ENCODE measurements at places on chromosomes 5 and 9.

DNA sequence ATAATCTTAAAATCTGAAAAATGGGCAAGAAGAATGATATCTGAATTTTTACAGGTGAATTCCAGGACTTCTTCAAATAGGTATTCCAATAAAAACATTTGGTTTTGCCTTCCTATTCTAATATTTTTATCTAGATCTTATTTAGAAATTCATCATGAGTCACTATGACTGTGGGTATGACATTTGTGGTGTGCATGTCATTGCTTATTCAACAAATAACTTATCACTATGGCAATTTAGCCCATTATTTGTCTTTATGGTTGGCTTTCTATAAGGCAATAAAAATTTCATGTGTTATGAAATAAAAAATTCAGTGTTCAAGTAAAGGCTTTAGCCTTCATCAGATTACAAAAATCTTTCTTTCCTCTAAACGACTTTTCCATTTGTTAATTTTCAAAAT lies 1139.6 kb upstream of the NUDT12 start:
- DNase-seq = no peak

DNA sequence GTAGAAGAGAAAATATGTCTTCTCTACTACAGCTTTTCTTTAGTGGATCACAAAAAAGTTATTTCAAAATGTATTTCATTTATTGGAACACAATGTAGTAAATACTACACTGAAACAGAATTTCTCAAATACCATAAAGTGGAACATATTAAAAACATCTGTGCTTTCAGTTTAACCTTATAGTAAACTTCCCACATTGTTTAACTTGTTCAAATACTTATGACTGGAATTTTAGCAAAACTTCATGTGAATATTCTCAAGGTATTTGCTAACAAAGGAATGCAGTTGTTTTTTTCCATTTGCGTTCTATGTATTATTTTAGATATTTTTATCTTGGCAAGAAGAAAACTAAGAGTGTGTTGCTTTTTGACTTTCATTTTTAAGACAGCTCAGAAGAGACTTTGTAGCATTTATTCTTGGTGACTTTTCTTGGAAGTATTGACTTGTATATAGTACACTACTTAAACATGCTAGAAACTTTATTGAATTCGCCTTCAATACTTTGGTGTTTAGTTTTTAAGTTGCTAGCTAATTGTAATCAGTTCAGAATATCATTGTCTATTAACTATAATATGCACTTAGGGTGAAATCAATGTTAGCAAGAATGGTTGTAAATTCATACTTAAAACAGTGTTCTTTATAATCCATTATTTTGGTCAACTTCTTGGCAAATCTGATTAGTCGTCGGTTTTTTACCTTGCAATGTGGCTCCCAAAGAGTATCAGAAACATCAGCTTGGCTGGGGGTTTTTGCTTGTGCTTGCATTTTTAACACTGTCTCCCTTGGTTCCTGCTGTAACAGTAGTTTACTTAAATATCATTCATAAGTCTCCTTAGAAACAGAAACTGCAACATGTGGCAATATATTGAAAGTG lies 5.0 kb upstream of the RHOBTB3 start:
- peak; percentile 86 for DNase-seq

DNA sequence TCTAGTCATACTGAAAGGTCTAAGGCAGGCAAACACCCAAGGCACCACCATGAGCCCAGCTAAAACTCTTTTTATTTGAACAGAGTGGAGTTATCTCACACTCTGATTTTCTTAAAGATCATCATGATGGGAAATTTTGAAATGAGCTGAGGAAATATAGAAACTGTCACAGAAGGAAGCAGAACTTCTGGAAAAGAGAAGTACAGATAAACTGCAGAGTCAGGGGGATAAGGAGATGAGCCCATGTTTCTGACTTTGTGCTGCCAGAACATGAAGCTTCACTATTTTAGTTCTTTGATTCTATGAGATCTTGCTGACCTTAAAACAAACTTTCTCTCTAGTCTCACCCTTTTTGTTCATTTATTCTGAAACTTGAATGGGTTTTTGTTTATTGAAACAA lies 406.5 kb upstream of the EDIL3 start:
- no peak for DNase-seq

DNA sequence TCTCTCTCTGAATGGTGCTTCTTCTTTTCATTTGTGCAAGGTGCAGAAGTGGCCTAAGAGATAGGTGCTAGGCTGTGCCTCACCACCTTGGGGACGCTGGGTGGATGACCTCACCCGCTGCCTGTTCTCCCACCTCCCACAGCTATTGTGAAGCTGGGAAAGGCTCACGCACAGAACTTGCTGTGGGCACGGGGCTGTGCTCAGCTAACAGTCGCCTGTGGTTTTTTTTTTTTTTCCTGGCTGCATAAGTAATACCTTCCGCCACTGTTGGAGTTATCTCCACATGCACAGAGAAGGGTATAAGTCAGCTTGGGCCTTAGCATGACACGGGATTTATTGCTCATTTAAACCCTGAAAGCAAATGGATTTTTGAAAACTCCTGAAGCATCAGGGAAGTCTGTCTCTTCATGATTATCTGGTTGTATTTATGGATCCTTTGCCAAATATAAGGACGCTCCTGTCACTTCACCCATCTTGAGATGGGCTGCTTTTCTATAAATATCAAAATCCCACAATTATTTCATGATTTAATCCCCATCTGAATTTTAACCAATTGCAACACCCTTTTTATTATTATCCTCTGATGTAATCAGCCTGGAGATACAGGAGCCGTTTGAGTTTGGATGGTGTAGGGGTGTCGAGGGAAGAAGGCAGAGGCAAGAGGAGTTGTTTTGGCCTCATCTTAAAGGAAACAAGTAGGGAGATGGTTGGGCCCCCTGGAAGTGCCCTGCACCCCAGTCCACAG lies 9.0 kb downstream of the DBH start:
- DNase-seq = no peak

GRCh38 chr5:23991406-23991805 lies 484.0 kb downstream of the PRDM9 start:
- peak; percentile 82 for DNase-seq

DNA sequence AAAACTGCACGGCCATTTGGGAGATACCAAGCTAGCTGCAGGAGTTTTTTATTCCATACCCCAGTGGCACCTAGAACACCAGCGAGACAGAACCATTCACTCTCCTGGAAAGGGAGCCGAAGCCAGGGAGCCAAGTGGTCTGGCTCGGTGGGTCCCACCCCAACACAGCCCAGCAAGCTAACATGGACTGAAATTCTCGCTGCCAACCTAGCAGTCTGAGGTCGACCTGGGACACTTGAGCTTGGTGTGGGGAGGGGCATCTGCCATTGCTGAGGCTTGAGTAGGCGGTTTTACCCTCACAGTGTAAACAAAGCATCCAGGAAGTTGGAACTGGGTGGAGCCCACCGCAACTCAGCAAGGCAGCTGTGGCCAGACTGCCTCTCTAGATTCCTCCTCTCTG lies 108.9 kb upstream of the CHD1 start:
- peak; percentile 87 for DNase-seq

- DNase-seq = peak; percentile 39
These were observed 15.6 kb downstream of the TICAM2 start for GRCh38 chr5:115586525-115587146.

- DNase-seq = no peak
These were observed 6.5 kb downstream of the LVRN start for GRCh38 chr5:115968770-115969169.

DNA sequence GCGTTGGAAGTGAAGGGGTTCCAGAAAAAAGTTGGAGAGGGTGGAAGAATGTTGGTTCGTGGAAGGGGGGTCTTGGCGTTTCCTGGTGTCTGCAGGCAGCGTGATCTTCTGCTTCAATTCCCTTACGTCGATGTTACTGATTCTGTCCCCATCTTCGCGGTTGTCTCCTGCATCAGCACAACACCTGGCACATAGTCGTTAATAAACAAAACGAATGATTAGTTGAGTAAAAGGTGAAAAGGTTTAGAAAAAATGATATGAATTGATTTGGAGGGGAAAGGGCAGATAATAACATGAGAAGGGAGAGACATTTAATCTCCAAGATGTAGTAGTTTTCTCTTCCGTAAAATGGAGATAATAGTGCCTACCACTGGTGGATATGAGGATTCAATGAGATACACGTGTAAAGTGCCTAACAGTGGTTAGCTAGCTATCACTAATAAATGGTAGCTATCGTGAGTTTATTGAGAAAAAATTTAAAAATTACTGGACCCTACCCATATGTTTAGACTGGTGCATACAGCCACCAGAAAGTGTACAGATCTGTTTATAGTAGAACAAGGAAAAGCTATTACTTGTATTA lies 556 bp downstream of the MTREX start:
- DNase-seq = peak; percentile 33

- DNase-seq = peak; percentile 16
These were observed 266.4 kb upstream of the IRX4 start for GRCh38 chr5:2149195-2149539.

DNA sequence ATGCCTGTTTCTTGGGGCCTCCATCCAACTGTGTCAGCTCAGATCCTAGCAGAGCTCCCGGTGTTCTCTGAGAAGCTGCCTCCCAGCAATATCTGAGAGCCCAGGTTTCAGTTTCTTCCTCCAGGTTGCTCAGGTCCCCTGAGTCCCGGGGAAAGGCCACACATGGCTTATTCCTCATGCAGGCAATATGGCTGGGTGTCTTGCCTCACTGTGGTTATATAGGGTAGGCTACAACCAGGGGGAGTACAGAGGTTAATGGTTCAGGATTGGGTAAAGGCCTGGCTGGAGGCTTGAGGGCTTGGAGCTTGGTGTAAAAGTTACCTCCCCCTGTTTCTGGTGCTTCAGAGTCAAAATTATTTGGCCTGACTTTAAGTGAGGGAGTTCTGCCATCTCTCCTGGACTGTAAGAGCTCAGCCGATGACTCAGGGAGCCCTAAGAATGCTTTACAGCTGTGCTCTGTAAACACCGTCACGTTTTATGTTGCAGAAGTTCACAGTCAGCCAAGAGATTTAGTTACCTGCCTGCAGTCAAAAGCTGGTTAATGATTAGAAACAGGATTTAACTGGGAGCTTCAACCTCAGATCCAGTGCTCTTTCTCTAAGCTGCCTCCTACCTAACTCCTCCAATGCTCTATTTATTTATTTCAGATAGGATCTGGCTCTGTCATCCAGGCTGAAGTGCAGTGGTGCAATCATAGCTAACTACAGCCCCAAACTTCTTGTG lies 24.3 kb upstream of the UBAP2 start:
- no peak for DNase-seq

GRCh38 chr9:132842124-132843044 lies 35.7 kb downstream of the AK8 start:
- DNase-seq = no peak

GRCh38 chr5:61816585-61817450 lies 484.8 kb downstream of the ZSWIM6 start:
- DNase-seq = no peak

- no peak for DNase-seq
These were observed 572.6 kb downstream of the TLR4 start for GRCh38 chr9:118276784-118277183.

DNA sequence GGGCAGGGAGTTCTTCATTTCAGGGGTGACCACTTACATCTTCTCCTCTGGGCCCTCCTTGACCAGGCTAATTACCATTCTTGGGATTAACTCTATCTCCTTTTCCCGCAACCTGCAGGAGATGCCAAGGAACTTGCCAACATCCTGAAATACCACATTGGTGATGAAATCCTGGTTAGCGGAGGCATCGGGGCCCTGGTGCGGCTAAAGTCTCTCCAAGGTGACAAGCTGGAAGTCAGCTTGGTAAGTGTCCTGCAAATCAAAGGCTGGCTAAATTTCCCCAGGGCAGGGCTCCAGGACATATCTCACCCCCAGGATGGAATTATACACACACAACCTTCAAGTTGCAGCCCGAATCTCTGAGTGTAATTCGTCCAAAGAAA lies 30.2 kb downstream of the TGFBI start:
- no peak for DNase-seq

GRCh38 chr5:54243483-54244080 lies 66.8 kb downstream of the ARL15 start:
- DNase-seq = peak; percentile 21

- no peak for DNase-seq
These were observed 1131.6 kb downstream of the DTWD2 start for GRCh38 chr5:117856713-117857112.

- no peak for DNase-seq
These were observed 12.3 kb downstream of the ZSWIM6 start for GRCh38 chr5:61344187-61344944.

DNA sequence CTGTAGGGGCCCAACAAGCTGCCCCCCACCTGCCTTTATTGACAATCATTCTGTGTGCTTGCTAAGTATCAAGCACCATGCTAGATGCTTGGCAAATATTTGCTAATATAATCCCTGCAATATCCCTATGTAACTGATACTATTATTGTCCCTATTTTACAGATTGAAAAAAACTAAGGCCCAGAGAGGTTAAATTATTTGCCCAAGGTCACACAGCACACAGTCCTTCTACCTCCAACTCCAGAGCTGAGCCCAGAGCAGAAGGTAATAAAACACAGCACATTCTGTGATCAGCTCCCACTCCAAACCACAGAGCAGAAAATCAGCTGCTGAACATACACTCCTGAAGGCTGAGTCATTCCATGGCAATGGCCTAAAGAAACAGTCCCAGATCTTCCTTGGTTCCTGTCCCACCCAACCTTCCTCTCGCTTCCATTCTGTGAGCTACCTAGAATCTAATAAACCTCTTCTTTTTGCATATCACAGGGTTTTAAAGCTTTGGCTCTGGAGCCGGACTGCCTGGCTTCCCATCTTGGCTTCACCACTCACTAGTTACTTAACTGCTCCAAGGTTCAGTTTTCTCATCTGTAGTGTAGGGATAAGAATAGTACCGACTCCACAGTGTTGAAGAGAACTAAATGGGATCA lies 66.7 kb upstream of the ADRA1B start:
- no peak for DNase-seq

- DNase-seq = peak; percentile 64
These were observed 11.1 kb downstream of the EXD3 start for GRCh38 chr9:137411645-137412380.

DNA sequence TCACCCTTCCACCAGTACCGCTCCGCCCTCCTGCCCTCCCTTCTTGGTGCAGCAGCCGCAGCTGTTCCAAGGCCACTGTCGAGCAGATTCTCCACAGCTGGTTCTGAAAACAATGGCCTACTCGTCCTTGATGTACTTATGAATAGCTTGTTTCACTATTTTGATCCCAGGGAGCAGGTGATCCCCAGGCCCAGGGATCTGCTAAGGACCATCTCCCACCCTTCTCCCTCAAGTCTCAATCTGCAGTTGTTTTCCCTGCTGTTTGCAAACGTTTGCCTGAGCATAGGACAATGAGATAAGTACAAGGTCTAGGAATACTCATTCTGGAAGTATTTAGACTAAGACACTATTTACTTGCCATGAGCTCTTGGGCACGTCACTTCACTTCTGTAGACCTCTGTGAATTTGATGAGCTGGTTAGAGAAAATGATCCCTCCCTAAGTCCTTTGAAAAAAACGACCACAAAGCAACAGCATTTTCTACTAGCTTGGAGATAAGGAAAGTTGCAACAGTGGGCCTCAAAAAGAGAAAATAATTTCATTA lies 1.8 kb downstream of the LURAP1L start:
- no peak for DNase-seq

- DNase-seq = no peak
These were observed 1.0 kb downstream of the URM1 start for GRCh38 chr9:128372188-128372641.

Measured in MM.1S (cell line).